ENCODE measurements at places on chromosomes 3 and 15.

GRCh38 chr3:12175844-12176453, 17.2 kb upstream of the TIMP4 start:
- no peak for DNase-seq

GRCh38 chr3:156776871-156777270, 49.3 kb upstream of the LEKR1 start:
- no peak for DNase-seq

GRCh38 chr15:81117136-81117535, 16.9 kb upstream of the CFAP161 start:
- DNase-seq: no peak

DNA sequence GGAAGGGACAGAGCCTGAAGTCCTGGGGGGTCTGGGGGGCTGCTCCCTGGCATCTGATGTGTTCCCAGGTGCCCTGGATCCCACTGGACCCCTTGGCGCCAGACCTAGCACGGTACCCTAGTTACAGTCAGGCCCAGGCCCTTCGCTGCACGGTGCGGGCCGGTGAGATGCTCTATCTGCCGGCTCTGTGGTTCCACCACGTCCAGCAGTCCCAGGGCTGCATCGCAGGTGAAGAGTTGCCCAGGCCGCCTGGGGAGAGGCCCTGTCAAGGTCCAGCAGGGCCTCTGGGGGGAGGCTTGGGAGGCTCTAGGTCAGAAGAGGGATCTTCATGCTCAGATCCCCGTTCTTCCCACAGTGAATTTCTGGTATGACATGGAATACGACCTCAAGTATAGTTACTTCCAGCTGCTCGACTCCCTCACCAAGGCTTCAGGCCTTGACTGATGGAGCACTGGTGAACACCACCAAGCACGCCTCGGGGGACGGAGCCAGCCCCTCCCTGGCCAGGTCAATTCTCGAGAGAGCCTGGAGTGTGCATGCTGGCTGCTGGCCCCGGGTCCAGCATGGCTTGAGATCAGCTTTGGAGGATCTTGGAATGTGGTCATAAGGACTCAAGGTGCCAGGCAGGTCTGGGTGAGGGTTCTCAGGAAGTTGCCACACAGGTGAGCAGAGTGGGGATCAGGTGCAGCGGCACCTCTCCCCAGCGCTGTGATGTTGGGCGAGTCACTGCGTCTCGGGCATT, 1.8 kb upstream of the PLA2G4B start:
- DNase-seq: no peak

DNA sequence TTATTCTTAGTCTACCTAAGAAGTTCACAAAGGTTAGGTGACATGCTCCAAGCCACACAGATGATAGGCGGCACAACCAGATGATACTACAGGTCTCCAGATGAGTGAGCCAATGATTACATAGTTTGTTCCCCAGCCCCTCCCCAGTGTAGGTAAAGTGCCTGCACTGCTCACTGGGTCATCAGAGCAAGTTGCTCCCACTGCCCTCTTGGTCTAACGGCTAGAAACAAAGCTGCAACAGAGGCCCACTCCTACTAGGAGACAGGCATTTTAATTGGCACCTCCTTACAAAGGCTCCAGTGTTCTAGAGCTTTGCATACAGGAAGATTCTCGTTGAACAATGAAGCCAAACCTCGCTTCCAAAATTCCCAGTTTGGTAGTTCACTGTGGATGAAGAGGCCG, 47.3 kb downstream of the TMEM44 start:
- no peak for DNase-seq

DNA sequence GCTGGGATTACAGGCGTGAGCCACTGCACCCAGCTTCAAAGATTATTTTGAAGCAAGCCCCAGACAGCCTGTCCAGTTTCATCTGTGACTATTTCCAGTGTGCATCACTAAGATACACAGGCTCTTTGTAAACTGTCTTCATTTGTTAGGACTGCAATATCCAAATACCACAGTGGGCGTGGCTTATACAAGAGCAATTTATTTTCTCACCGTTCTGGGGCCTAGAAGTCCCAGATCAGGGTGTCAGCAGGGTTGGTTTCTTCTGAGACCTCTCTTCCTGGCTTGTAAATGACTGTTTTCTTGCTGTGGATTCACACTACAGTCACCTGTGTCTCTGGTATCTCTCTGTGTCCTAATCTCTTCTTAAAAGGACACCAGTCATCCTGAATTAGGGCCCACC, 59.7 kb downstream of the RLBP1 start:
- no peak for DNase-seq

DNA sequence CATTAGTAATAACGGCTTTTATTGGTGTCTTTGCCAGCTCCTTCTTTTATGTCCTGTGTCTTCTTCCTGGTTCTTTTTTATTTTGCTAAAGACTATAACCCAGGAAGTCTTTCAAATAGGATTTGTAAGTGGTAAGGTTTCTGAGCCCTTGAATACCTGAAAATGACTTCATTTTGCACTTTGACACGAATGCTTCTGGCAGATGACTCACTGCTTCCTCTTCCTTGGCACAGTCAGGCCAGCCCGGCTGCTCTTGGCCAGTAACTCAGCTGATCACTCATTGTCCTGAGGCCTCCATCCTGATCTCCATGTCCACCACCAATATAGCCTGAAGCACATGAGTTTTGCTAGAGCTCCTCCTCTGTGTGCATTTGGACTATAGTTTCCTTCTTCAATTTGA, 48.7 kb upstream of the NR2E3 start:
- DNase-seq: no peak

GRCh38 chr3:20074226-20075063, 34.2 kb downstream of the KAT2B start:
- DNase-seq: no peak

GRCh38 chr15:31448635-31448979, 122.0 kb downstream of the KLF13 start:
- no peak for DNase-seq

GRCh38 chr15:70466895-70467529, 296.3 kb downstream of the UACA start:
- DNase-seq: peak; percentile 23

DNA sequence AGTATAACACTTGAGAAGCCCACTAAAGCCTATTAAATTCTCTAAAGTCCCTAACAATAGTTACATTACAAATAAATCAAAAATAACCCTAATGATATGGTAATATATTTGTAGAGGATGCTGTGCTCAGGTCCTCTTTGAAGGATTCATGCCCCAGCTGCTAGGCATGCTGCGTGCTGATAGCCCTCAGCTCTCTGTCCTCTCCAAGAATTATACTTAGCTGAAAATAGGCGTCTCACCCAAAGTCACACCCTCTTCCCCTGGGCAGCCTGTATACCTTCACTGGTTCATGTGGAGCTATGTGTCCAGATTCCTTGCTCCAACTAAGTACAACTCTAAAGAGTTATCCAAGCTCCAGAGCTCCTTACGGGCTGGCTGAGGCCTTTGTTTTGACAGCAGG, 312.5 kb upstream of the ZNF385D start:
- no peak for DNase-seq

DNA sequence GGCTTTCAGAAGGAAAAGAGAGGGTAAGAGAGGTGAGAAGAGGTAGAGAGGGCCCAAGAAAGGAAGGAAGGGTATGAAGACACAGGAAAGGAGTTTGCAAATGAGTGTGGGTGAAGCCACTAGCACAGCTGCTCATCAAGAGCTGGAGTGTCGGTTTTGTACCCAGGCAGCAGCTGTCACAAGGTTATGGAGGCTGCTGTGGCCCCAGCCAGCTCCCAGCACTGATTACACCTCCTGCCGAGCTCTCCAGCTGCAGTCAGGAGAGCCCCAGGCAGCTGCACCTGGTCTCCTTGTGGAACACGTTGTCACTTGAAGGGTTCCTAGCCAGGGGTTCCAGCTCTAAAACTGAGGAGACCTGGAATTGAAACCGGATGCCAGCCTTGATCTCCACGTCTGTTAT, 60.4 kb upstream of the CHD2 start:
- no peak for DNase-seq

- no peak for DNase-seq
Measured at GRCh38 chr3:148642214-148642613, 55.5 kb upstream of the AGTR1 start.

GRCh38 chr3:67415511-67415910, 238.9 kb downstream of the SUCLG2 start:
- DNase-seq: no peak

DNA sequence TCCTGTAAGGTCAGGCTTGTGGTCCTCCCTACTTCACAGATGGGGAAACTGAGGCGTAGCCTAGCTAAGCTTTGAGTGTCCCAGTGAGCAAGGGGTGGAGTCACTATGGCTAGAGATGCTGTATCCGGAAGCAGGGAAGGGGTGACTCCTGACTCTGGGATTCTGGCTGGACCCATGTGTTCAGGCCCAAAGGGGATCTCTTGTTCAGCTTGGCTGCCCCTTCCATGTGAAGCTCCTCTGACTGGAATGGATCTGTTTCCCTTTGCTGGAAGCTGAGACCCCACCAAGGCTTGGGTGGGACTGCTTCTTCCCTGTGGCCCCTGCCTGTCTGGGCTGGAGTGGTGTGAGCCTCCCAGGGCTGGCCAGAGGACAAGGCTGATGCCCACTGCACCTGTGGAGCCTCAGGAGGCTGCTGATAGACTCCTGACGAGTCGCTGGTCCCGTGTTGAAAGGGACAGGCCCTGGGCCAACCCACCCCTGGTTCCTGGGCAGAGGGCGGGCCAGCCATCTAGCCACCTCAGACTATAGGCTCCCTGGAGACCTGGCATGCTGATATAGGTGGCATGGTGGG, 1.0 kb downstream of the MAPKAPK3 start:
- no peak for DNase-seq

DNA sequence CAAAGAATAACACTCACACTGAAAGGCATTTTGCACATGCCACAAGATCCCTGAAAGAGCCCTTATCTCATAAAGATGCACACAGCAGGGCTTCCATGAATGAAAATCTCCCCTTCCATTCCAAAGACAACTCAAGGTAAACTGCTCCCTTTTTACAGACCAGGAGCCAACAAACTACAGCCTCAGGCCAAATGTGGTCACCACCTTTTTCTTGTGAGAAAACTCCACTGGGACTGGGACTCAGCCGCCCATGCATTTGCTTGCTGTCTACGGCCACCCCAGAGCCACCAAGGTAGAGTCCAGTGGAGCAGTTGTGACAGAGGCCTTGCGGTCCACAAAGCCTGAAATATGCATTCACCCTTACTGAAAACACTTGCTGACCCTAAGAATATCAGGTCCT, 334.8 kb downstream of the OCA2 start:
- no peak for DNase-seq

DNA sequence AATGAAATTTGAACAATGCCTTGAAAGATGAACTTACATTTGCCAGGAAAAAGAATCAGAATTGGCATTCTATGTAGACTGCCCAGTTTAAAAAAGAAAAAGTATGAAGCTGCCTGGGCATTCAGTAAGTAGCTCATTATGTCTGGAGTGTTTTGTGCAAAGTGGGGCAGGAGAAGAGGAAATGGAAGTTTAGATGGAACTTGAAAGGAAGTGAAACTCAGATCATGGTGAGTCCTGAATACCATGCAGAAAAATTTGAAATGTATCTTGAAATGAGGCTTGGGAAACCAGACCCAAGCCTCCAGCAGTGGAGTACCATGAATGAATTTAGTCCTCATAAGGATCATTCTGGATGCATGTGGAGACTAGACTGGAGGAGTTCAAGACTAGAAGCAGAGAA, 4.8 kb upstream of the MORC1 start:
- no peak for DNase-seq

DNA sequence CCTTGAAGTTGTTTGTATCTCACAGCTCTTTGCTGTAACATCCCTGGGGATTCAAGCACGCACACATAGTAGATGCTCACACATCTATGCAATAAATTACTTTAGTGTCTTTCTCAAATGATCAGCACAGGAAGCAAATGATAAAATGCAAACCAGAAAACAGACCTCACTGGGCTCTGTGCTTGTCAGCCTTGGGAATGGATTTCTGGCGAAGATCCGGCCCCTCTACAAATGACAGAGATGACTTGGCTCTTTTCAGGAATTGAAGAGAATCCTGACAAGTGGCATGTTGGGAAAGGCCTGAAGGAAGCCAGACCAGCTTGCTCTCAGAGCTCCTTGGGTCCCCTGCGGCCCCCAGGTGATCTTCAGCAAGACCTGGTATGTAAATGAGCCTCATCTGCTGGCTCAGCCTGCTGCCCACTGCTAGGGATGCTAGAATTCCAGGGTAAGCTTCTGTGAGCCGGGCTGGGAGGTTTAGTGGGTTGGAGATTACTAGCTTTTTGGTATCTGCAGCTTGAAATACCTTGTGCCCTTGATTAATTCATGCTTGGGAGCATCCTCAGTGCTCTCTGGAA, 54.1 kb downstream of the LPP start:
- no peak for DNase-seq

DNA sequence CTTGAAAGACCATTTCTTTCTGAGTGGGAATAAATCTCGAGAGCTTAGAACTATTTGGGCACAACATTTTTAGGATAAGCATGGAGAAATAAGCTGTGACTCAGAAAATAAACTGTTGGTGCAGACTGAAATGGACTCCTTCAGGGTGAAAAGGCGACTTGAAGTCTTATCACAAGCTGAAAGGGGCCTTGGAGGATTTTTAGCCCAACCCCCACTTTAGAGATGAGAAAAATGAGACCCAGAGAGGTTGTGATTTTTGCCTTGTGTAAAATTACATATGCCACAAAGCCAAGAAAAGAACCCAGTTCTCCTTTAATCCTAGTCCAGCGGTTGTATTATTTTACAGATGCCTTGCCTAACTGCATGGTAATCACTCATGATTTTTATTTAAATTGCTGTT, 1.5 kb downstream of the ATP1B3 start:
- DNase-seq: no peak

DNA sequence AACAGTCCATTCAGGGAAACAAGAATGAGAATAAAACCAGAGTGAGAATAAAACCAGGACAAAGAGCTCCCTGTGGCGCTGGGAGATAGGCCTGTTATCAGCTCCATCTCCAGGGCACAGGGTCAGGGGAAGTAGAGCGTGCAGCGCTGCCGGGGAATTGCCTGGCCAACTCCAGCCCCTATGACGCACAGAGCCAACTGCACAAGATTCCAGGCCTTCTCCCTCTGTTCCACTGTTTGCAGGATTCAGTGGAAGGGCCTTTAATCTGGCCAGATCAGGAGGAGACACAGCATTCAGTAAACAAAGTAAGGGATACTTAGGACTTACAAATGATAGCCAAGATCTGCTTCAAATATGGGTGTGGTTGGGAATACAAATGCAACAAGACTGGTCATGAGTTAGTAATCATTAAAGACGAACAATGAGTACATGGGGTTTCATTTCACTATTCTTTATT, 49.4 kb downstream of the ITGB5 start:
- DNase-seq: no peak

- DNase-seq: no peak
Measured at GRCh38 chr15:42085721-42086120, 8.6 kb downstream of the PLA2G4D start.

All from stimulated activated CD8-positive, alpha-beta memory T cell treated with anti-CD3 and anti-CD28 coated beads, Interleukin-4, amount 100 ng/mL, for 4 hours (primary cell).